Neural progenitor cell (in vitro differentiated cells): ENCODE measurements at places on chromosomes 3 and 15.

- DNase-seq, result no peak
Observed at GRCh38 chr3:153273767-153274435, 111.9 kb downstream of the RAP2B start.

DNA sequence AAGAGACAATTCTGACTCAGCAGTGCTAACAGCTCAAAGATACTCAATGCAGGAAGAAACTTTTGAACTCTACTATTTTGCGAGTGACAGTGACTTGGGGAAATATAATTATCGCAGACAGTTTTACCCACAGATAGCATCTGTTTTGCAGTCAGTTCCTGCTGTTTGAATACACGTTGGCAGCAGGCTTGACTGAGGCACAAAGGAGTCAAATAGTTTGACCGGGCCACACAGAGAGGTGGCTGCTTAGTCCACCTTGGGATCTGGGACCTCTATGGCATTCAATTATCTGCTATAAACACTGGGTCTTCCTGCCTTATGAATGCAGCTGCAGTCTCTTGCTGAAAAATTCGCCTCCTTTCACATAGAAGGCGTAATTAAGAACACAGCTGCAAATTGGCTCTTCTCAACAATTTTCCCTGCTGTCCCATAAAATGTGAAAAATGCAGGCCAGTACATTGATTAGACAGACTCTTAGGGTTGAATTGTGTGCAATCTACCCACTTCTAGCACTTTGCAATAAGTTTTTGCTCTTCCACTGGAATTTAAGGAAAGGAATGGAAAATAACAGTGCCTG, 56.5 kb downstream of the OTOL1 start:
- peak; percentile 5 for DNase-seq

DNA sequence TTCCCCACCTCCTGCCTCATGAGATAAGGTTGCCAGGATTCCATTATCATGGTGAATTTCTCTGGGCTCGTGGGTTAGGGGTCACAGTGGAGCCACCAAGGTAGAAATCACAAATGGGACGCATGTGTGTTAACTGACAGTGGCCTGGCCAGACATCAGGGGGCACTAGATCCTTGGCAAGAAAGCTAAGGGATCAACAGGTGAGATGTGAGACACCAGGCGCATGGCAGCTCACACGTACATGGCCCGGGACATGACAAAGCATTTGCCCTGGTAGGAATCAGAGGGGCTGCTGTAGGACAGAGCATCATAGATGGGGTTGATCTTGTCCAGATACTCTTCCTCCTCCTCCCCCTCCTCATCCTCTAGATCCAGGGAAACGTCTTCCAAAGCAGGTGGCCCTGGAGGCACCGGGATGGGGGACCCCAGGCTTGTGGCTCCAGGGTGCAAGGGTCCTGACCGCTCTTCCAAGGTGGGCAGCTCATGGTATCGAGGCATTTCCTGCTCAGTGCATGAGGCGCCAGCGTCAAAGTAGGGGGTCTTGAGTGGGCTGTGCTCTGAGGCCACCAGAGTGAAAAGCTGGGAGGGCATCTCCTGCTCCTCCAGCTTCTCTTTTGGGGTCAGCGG, 24.6 kb downstream of the ZBED2 start:
- no peak for DNase-seq

- no peak for DNase-seq
Observed at GRCh38 chr15:23022156-23022555, 17.2 kb downstream of the TUBGCP5 start.

DNA sequence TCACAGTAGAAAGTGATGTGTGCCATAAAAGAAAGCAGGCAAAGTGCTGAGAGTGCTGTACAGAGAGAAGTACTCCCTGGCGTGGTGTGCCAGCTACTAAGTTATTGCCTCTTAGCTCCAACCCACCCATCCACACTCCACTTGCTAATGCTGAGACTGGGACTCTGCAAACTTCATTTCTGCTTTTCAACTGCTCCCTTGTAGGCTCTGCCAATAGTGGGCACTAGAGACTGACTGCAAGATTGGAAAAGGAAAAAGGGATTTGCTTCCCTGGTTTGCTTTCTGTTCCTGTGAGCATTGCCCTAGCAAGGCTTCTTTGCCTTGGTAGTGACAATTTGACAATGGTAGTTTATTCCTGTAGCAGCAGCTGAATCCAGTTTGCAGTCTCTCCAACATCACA, 56.5 kb upstream of the TMEM108 start:
- peak; percentile 15 for DNase-seq

GRCh38 chr15:67276666-67277065, 22.1 kb downstream of the IQCH start:
- DNase-seq, result no peak

DNA sequence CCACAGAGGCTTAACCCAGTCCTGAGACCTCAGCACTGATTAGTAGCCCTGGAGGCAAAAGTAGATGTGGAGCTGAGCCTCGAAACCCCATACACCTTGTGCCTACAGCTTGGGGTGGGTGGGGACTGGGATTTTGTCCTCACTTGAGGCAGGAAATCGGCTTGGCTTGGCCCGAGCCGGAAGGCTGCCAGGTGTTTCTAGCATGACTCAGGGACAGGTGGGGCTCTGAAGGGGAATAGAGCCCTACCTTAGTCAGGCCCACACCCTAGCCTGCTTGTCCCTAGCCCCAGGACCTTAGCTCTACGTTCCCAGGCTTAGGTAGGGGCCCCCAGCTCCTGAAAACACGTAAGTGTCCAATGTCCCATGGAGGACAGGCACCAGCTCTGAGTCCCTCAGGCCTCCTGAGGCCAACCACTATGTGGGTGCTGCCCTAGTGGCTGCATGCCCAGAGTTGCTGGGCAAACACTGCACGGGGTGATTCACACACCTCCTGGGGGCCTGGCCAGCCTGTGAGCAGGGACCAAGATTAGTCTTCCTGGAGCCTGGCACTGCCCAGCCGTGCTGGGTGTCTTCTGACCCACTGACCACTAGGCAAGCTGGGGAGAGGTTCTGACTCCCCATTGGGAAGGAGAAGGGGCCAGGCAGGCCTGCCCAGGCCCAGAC, 3.1 kb downstream of the MST1R start:
- no peak for DNase-seq

DNA sequence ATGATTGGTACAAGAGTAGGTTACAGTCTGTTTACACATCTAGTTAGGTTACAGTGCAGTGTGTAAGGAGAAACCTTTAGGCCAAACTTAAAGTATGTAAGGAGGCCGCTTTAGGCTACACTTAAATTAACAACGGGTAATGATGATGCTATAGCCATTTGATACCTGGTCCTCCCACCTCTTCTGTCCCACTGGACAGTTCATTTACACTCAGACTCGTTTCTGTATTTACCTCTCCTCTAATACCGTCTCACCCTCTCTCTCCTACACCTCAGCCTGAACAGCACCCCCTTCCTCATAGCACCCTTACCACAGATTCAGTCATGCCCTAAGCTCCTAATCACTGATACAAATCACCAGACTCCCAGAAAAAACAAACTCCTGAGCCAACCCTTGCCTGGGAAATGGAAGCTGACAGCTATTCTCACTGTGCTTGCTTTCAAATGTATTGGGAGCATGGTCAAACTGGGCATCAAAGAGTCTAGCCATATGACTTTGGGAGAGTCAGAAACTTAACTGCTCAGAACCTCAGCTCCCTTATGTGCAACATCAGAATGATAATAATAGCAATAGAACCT, 241.3 kb upstream of the SETMAR start:
- DNase-seq, result no peak

DNA sequence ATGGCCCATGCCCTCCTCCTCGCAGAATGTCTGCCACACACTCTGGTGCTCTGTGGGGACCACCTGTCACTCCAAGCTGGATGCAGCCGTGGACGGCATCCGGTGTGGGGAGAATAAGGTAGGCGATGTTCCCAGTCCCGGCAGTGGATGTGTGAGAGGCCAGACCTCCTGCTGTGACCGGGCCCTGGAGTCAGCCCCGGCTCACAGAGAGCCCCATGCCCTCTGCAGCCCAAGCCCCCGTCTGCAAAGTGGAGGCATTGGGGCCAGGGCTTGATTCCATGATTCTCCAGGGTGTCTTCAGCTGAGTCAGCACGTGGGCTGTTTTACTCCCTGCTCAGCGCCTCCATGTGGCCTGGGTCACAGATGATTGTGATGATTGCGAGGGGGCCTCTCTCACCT, 32.2 kb downstream of the GOLGA6L10 start:
- DNase-seq, result no peak

GRCh38 chr3:85594676-85595075, 635.9 kb downstream of the CADM2 start:
- DNase-seq, result no peak

DNA sequence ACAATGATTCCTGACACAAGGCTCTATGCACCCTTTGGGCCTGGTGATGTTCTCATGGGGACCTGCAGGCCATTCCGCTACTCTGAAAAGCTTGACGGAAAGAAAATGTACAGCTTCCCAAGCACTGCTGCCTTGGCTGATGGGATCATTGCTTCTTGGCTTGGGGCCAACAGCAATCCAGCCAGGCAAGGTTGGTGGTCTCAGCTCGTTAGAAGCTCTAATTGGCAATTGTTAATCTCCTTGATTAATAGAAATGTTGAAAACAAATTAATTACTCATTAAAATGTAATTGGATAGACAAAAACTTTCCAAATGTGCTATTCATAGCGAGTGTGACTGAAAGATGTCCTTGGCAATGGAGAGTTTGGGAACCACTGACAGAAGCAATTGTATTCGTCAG, 16.3 kb upstream of the MYZAP start:
- DNase-seq, result no peak

GRCh38 chr3:155853214-155854140, 750 bp downstream of the SLC33A1 start:
- peak; percentile 74 for DNase-seq

DNA sequence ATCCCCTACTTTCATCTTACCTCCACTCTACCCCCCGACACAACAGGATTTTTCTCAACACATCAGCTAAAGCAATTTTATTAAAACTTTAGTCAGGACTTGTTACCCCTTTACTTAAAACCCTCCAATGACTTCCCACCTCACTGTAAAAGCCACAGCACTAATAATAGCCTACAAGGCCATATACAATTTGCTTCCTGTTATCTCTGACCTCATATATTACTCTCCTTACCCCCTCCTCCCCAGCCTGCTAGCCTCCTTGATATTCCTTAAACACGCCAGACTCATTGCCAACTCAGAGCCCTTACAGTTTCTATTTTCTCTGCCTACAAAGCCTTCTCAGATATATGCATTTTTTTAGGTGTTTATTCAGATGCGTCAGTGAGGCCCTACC, 54.4 kb downstream of the DCUN1D1 start:
- no peak for DNase-seq

GRCh38 chr3:37221407-37221806, 47.0 kb upstream of the LRRFIP2 start:
- DNase-seq, result no peak

- DNase-seq, result no peak
Observed at GRCh38 chr3:19595884-19596283, 338.1 kb downstream of the EFHB start.

DNA sequence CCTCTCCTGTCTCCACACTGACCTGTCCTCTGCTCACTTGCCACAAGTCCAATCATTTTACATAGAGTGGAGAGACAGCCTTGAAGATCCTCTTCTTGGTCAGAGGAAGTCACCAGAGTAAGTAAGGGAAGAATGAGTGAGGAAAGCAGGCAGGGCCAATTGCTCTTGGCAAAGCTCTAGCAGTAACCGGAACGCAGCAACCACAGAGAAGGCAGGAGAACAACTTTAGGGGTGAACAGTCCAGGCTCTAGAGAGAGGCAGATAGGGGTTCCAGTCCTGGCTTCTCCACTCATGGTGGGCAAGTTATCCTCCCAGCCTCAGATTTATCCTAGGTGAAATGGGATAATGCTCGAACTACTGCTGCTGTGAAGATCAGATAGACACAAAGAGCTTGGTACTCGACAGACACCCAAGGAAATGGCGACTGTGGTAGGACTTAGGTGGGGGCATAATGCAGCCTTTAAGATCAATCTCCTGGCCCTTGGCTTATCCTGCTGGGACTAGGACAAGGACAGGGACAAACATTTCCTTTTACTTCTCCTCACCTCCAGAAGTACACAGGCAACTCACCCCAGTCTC, 1.2 kb upstream of the ADAMTSL3 start:
- DNase-seq, result no peak
